Activated CD8-positive, alpha-beta memory T cell treated with anti-CD3 and anti-CD28 coated beads, Interleukin-2, amount 10 ng/mL, durations not matched to agents 7 days and 5 days (primary cell): ENCODE measurements at places on chromosomes 4 and X. TPM values are rescaled to one million over a fixed set of nuclear protein-coding genes. Genes with fewer than 3 reads are reported as not detected.

The RS1 gene
- not detected for total RNA-seq

The DMP1 gene
- total RNA-seq = not detected

The PAGE1 gene
- total RNA-seq = not detected

GRCh38 chr4:2338754-2339457 lies 77.0 kb upstream of the MXD4 start:
- no peaks in the 10 kb centered on the region for H3K27me3 ChIP-seq
- H3K36me3 ChIP-seq = peaks cover 3% of the 10 kb centered on the region
- H3K4me1 ChIP-seq = no peaks in the 10 kb centered on the region
- H3K4me3 ChIP-seq = no peak overlapping the region
- no peak overlapping the region for H3K27ac ChIP-seq
- DNase-seq = no peak

GRCh38 chr4:6200011-6200921 lies at the start of gene JAKMIP1:
JAKMIP1 (minus strand) TSS chr4:6200549; CDS start chr4:6112850, 87,699 bp downstream.
- H3K27ac ChIP-seq = peak within 1 kb of the TSS; percentile 80
- DNase-seq = peak; percentile 93
- peaks cover 48% of the 10 kb centered on the region for H3K4me1 ChIP-seq
- H3K4me3 ChIP-seq = peak within 1 kb of the TSS; percentile 94
- H3K36me3 ChIP-seq = peaks cover 38% of the 10 kb centered on the region

GRCh38 chr4:166625018-166625637 lies 609.2 kb downstream of the SPOCK3 start:
- no peak overlapping the region for H3K4me3 ChIP-seq
- H3K4me1 ChIP-seq = no peaks in the 10 kb centered on the region
- H3K27me3 ChIP-seq = no peaks in the 10 kb centered on the region

- no peak overlapping the region for H3K27ac ChIP-seq
- no peaks in the 10 kb centered on the region for H3K36me3 ChIP-seq
- H3K4me3 ChIP-seq = no peak overlapping the region
- H3K4me1 ChIP-seq = no peaks in the 10 kb centered on the region
Measured at GRCh38 chr4:11691236-11691635, 262.5 kb upstream of the HS3ST1 start.

DNA sequence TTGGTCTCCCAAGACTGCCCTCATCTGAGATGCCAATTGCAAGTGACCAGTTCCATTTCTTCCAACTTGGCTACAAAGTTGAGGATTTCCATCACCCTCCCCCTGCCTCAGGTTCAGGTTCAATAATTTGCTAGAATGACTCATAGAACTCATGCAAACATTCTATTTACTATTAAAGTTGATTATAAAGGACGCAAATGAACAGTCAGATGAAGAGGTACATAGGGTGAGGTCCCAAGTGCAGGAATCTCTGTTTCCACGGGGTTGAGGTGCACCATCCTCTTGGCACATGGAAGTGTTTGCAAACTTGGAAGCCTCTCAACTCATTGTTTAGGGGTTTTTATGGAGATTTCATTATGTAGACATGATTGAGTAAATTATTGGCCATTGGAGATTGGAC lies 41.0 kb downstream of the FGFBP1 start:
- H3K27ac ChIP-seq = no peak overlapping the region
- H3K4me3 ChIP-seq = no peak overlapping the region
- H3K36me3 ChIP-seq = no peaks in the 10 kb centered on the region
- H3K27me3 ChIP-seq = peaks cover 67% of the 10 kb centered on the region
- peaks cover 11% of the 10 kb centered on the region for H3K4me1 ChIP-seq

DNA sequence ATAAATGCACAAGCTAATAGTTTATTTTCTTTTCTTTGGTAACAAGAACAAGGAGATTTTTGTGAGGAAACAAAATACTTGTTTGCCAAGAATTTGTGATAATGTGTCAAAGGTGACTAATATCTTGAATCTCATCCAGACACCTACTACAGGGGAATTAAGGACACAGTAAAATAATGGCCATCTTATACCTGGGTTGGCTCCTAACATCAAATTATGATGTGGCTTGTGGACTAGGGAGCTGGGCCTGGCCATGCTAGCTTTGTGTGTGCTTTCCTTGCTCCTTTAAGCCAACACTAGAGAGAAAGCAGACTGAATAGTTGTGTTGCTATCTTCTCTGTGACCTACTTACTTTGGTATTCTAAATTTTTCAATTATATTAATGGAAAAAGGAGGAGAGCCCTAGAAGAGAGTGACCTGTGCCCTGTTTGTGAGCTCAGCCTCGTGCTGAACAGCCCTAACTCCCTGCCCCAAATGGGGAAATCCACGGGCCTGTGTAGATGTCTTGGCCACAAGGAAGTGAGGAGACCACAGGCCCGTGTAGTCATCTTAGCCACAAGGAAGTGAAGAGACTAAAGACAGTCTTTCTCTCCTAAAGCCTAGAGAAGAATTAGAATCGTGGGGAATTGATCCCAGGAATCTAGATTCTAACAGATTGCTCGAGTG lies 23.3 kb downstream of the ARHGAP24 start:
- H3K36me3 ChIP-seq = no peaks in the 10 kb centered on the region
- H3K27me3 ChIP-seq = no peaks in the 10 kb centered on the region
- H3K4me1 ChIP-seq = no peaks in the 10 kb centered on the region
- DNase-seq = no peak

- no peak for DNase-seq
- H3K27ac ChIP-seq = no peak overlapping the region
- no peak overlapping the region for H3K4me3 ChIP-seq
Measured at GRCh38 chr4:95889662-95890061, 49.8 kb downstream of the PDHA2 start.

DNA sequence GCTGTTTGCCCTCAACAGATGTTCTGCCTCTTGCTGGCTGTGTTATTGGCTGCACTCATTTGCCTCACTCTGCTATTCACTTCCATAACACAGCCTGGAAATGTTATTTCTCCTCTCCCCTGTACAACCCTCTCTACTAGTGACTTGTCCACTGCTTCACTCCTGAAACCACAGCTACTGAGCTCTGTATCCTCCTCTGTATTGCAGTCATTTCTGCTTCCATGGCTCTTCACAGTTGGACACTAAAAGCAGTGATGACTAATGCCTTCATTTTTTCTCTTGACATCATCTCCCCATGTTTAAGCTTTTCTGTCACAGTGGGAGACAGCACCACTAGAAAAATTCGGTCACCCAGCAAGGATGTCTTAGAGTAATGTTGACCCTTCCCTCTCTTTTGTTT lies 123.0 kb upstream of the PPP1R2C start:
- H3K4me3 ChIP-seq = no peak overlapping the region
- no peaks in the 10 kb centered on the region for H3K4me1 ChIP-seq
- H3K27me3 ChIP-seq = no peaks in the 10 kb centered on the region
- DNase-seq = no peak
- H3K36me3 ChIP-seq = peaks cover 5% of the 10 kb centered on the region

DNA sequence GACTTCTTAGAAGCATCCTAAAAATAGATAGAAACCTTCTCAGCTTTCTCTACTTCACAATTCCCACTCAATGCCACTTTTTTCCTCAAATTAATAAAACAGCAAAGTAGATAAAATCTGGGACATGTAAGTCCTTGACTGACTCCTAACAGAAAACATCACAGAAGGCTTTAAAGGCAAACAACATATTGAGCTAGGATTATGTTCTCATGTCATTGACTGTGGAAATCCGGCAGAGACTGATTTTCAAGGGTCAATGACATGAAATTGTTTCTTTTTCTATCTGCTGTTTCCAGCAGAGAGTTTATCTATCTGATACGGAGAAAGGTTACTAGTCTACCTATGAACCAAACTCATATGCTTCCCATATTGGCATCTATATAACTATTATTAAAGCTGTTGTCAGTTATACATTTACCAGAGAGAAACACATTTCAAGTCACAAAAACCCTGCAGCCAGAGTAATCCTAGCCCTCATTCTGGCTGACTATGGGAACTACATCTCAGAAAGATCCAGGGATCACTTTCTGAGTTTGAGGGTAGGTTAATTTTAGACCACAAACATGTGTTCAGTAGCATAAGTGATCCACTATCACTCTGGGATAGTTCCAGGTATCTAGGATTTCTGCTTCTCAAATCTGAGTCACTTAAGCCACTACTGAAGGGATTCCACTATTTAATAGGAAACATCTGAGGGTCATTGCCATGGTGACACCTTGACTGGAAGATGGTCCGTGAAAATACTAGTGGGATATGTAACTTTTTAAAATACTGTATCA lies 147.6 kb downstream of the PPP3CA start:
- peaks cover 14% of the 10 kb centered on the region for H3K36me3 ChIP-seq
- no peak overlapping the region for H3K4me3 ChIP-seq
- no peak overlapping the region for H3K27ac ChIP-seq

- H3K4me1 ChIP-seq = no peaks in the 10 kb centered on the region
- peaks cover 6% of the 10 kb centered on the region for H3K27me3 ChIP-seq
- DNase-seq = no peak
- H3K36me3 ChIP-seq = no peaks in the 10 kb centered on the region
- no peak overlapping the region for H3K4me3 ChIP-seq
Measured at GRCh38 chr4:109921384-109921808, 8.7 kb downstream of the EGF start.

DNA sequence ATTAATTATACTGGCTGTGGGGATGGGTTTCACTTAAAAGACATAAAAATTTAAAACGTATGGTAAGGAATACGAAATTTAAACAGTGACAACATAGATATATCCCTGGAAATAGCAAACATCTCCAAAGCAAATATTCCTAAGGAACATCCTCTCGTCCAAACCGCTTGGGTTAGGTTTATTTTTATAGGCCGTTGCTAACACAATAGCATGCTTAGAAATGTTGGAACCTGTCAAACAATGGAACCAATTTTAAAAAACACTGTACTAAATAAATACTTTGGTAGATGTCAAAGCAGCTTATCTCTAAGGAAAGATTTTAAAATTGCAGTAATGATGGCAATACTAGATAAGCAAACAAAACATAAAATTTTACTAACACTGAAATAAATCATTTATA lies 45.4 kb downstream of the SEC24D start:
- H3K4me1 ChIP-seq = no peaks in the 10 kb centered on the region
- no peak overlapping the region for H3K4me3 ChIP-seq
- H3K36me3 ChIP-seq = peaks cover 12% of the 10 kb centered on the region
- no peaks in the 10 kb centered on the region for H3K27me3 ChIP-seq
- no peak for DNase-seq
- H3K27ac ChIP-seq = no peak overlapping the region

- no peak for DNase-seq
- no peaks in the 10 kb centered on the region for H3K27me3 ChIP-seq
- no peak overlapping the region for H3K27ac ChIP-seq
- H3K36me3 ChIP-seq = no peaks in the 10 kb centered on the region
Measured at GRCh38 chr4:127307996-127308395, 324.8 kb upstream of the INTU start.

GRCh38 chr4:1109333-1109732 lies 4.0 kb downstream of the RNF212 start:
- no peaks in the 10 kb centered on the region for H3K4me1 ChIP-seq
- no peak for DNase-seq
- no peak overlapping the region for H3K27ac ChIP-seq
- H3K4me3 ChIP-seq = no peak overlapping the region
- H3K36me3 ChIP-seq = no peaks in the 10 kb centered on the region

DNA sequence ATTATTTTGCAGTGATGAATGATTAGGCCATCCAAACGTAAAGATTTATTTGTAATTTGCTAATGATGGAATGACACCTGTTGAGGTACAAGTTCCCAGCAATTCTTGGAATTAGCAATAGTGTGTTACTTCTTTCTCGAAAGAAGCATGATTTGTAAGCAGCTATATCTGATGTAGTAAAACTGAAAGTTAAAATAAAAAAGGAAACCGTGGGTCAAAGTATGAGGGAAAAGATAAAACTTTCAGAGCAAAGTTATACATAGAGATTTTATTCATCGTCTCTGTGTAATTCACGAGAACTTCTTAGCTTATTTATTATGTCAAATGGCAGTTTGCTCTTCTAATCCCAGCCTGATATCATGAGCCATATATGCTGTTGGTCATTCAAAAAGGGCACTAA lies 59.0 kb downstream of the NFKB1 start:
- peak overlapping the region; percentile 71 for H3K27ac ChIP-seq
- peaks cover 57% of the 10 kb centered on the region for H3K4me1 ChIP-seq
- no peak for DNase-seq
- H3K36me3 ChIP-seq = peaks cover 44% of the 10 kb centered on the region
- H3K27me3 ChIP-seq = no peaks in the 10 kb centered on the region
- peak overlapping the region; percentile 74 for H3K4me3 ChIP-seq

GRCh38 chr4:76022031-76022430 lies 1.3 kb downstream of the CXCL10 start:
- no peak overlapping the region for H3K4me3 ChIP-seq
- H3K36me3 ChIP-seq = peaks cover 15% of the 10 kb centered on the region
- H3K27ac ChIP-seq = no peak overlapping the region
- DNase-seq = no peak

DNA sequence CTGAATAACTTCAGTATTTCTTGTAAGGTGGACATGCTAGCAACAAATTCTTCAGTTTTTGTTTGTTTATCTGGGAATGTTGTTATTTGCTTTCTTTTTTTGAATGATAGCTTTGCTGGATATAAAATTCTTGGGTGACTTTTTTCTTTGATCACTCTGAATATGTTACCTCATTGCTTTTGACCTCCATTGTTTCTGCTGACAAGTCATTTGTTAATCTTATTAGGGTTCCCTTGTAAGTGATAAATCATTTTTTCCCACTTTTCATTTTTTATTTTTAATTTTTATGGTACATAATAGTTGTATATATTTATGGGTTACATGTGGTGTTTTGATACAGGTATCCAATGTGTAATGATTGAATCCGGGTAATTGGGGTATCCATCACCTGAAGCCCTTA lies 6.7 kb upstream of the RAB39B start:
- no peak overlapping the region for H3K4me3 ChIP-seq
- H3K27me3 ChIP-seq = no peaks in the 10 kb centered on the region
- no peak for DNase-seq
- no peaks in the 10 kb centered on the region for H3K36me3 ChIP-seq
- no peak overlapping the region for H3K27ac ChIP-seq

- H3K4me3 ChIP-seq = no peak overlapping the region
- H3K27ac ChIP-seq = no peak overlapping the region
- no peak for DNase-seq
- no peaks in the 10 kb centered on the region for H3K36me3 ChIP-seq
- H3K27me3 ChIP-seq = peaks cover 46% of the 10 kb centered on the region
Measured at GRCh38 chrX:13938829-13939530, 90.7 kb downstream of the GEMIN8 start.

- peaks cover 2% of the 10 kb centered on the region for H3K4me1 ChIP-seq
- H3K27me3 ChIP-seq = peaks cover 77% of the 10 kb centered on the region
- H3K36me3 ChIP-seq = peaks cover 6% of the 10 kb centered on the region
- no peak overlapping the region for H3K4me3 ChIP-seq
Measured at GRCh38 chr4:110610940-110611831, 11.7 kb downstream of the PITX2 start.

- no peaks in the 10 kb centered on the region for H3K36me3 ChIP-seq
- peaks cover 12% of the 10 kb centered on the region for H3K4me1 ChIP-seq
- peaks cover 3% of the 10 kb centered on the region for H3K27me3 ChIP-seq
- no peak overlapping the region for H3K4me3 ChIP-seq
- H3K27ac ChIP-seq = no peak overlapping the region
Measured at GRCh38 chr4:89434364-89434988, 126.9 kb upstream of the GPRIN3 start.

- no peak overlapping the region for H3K4me3 ChIP-seq
- DNase-seq = no peak
Measured at GRCh38 chrX:76657499-76657898, 230.0 kb downstream of the MAGEE1 start.

GRCh38 chr4:39785083-39785482 lies 87.1 kb downstream of the UBE2K start:
- no peak for DNase-seq
- peaks cover 5% of the 10 kb centered on the region for H3K36me3 ChIP-seq
- H3K4me1 ChIP-seq = no peaks in the 10 kb centered on the region
- no peak overlapping the region for H3K4me3 ChIP-seq
